ENCODE measurements at places on chromosomes 3 and 15. TPM values are rescaled to one million over a fixed set of nuclear protein-coding genes. Genes with fewer than 3 reads are reported as not detected.

The CELF6 gene
- 0.52 TPM for total RNA-seq

The ACTRT3 gene
- 1.2 TPM for total RNA-seq

The LRRC31 gene
- total RNA-seq, result not detected

The SLC28A1 gene
- not detected for total RNA-seq

DNA sequence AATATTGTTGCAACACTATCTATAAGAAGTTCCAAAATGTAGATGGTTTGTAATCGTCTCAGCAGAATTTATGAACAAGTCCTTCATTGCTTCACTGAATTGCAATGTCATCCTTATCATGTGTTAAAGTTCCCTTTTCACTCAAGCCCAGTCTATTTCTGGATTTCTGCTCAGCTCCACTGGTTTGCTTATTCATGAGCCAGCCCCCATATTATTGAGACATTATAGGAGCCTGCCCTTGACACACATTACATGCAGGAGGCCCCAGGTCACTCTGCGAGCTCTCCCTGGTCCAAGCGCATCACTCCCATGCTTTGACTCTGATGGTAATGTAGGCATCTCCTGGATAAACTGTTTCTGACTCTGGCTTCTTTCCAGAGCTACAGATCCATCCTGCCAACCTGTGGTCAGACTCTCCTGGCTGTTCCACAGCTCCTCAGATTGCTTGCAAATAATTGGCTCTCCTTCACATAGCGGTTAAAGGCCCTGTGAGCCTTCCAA lies 56.9 kb downstream of the ABTB1 start:
- no peaks in the 10 kb centered on the region for H3K27me3 ChIP-seq
- H3K4me3 ChIP-seq, result no peak overlapping the region
- no peaks in the 10 kb centered on the region for H3K4me1 ChIP-seq
- no peak overlapping the region for H3K27ac ChIP-seq

DNA sequence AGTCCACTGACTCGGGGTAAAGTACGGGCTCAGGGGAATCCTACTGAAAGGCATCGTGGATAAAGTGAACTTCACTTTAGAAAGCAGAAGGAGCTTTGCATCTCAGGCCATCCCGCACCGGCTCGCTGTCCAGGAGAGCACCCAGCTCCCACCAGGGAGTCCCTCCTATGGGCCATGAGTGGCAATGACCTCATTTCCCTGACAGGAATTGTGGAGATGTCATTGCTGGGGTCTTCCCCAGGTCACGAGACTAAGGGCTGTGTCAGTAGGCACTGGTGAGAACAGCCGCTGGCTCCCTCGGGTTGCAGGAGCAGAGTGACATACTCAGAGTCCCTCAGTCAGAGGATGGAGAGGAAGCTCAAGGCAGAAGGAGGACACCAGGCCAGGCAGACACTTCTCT lies 97.3 kb downstream of the XXYLT1 start:
- H3K4me1 ChIP-seq, result no peaks in the 10 kb centered on the region
- H3K27me3 ChIP-seq, result no peaks in the 10 kb centered on the region
- DNase-seq, result no peak
- H3K27ac ChIP-seq, result no peak overlapping the region
- no peaks in the 10 kb centered on the region for H3K36me3 ChIP-seq
- H3K4me3 ChIP-seq, result no peak overlapping the region

- no peak overlapping the region for H3K27ac ChIP-seq
- no peaks in the 10 kb centered on the region for H3K27me3 ChIP-seq
- H3K4me3 ChIP-seq, result no peak overlapping the region
- no peaks in the 10 kb centered on the region for H3K36me3 ChIP-seq
- no peak for DNase-seq
Measured at GRCh38 chr3:102124282-102124681, 275.0 kb downstream of the NFKBIZ start.

GRCh38 chr3:30435861-30436331 lies 170.5 kb upstream of the TGFBR2 start:
- peaks cover 6% of the 10 kb centered on the region for H3K4me1 ChIP-seq
- no peak overlapping the region for H3K27ac ChIP-seq
- no peak for DNase-seq
- H3K4me3 ChIP-seq, result no peak overlapping the region
- no peaks in the 10 kb centered on the region for H3K27me3 ChIP-seq

GRCh38 chr15:42071717-42072116 lies 22.6 kb downstream of the PLA2G4D start:
- H3K4me1 ChIP-seq, result no peaks in the 10 kb centered on the region
- H3K27me3 ChIP-seq, result no peaks in the 10 kb centered on the region
- H3K4me3 ChIP-seq, result no peak overlapping the region
- H3K27ac ChIP-seq, result no peak overlapping the region
- no peak for DNase-seq
- no peaks in the 10 kb centered on the region for H3K36me3 ChIP-seq

GRCh38 chr3:194091141-194091540 lies 44.8 kb upstream of the HES1 start:
- no peak for DNase-seq
- no peaks in the 10 kb centered on the region for H3K27me3 ChIP-seq
- H3K4me3 ChIP-seq, result no peak overlapping the region
- no peak overlapping the region for H3K27ac ChIP-seq
- H3K36me3 ChIP-seq, result no peaks in the 10 kb centered on the region

DNA sequence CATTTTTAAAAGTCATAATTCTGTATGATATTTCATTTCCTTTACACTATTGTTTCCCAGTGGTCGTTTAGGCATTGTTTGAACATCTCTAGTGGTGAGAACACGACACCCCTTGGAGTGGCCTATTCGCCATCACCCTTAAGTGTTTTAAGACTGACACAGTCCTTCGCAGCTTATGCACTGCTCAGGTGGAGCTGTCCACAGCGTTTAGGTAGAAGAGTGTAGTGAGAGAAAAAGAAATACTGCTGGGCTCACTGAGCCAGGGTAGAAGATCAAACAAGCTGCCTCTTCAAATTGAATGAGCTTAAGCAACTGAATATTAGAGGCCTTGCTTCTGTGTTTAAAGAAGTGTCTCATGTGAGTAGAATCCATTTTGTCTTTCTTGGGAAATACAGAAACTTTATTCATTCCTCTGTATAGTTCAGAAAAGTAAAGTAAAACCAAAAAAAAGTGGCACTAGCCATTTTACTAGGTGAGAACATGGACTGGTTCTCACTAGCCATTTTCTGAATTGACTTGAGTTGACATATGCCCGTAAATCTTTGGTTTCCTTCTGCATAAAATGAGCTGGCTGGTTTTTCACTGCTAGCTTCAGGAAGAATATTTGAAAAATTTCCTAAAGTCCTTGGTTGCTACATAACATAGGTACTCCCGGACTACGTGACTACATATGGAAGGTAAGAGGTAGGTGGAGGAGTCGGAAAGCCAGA lies 155.9 kb downstream of the P3H2 start:
- no peak overlapping the region for H3K27ac ChIP-seq
- no peak overlapping the region for H3K4me3 ChIP-seq
- no peaks in the 10 kb centered on the region for H3K36me3 ChIP-seq
- no peak for DNase-seq
- peaks cover 7% of the 10 kb centered on the region for H3K4me1 ChIP-seq

DNA sequence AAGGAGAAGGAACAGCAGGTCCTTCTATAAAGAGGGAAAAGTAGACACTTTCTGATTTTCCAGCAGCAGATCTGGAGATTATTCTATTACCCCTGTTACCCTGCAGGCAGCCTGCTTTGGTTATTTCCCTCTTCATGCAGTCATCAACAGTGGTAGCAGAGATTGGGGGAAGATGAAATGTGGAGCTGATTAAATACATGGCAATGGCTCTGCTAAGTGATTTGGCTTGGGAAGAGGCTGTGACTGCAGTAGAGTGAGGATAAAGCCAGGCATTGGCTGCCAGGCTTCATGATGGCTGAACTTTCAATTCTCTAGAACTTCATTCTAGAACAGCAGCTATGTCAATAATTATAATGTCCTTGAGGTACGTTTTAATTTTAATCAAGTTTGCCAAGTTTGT lies 29.1 kb downstream of the PTX3 start:
- H3K4me1 ChIP-seq, result no peaks in the 10 kb centered on the region
- H3K36me3 ChIP-seq, result no peaks in the 10 kb centered on the region
- H3K27ac ChIP-seq, result no peak overlapping the region

GRCh38 chr3:195907684-195907933 lies 742 bp downstream of the TNK2 start:
- H3K36me3 ChIP-seq, result no peaks in the 10 kb centered on the region
- no peak overlapping the region for H3K27ac ChIP-seq
- H3K4me3 ChIP-seq, result peak overlapping the region; percentile 51
- DNase-seq, result no peak

DNA sequence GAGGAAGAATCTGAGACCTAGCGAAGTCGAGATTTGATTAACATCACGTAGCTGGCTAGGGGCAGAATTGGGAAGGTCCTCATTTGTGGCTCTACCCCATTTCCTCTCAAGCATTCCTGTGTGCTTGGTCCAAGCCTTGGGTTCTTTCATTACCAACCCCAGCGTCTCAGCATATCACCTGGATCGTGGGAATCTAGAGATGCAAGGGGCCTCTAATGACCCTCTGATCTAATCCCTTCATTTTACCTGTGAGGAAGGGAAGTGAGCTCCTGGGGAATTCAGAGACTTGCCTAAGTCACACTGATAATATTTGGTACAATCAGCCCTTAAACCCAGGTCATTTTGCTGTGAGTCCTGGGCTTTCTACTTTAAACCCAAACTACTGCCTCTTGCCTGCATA lies 2.0 kb downstream of the GPR87 start:
- H3K27me3 ChIP-seq, result no peaks in the 10 kb centered on the region
- no peak overlapping the region for H3K4me3 ChIP-seq
- H3K4me1 ChIP-seq, result peaks cover 44% of the 10 kb centered on the region
